HuH-7.5 (cell line): ENCODE measurements at places on chromosomes 3 and 15.

DNA sequence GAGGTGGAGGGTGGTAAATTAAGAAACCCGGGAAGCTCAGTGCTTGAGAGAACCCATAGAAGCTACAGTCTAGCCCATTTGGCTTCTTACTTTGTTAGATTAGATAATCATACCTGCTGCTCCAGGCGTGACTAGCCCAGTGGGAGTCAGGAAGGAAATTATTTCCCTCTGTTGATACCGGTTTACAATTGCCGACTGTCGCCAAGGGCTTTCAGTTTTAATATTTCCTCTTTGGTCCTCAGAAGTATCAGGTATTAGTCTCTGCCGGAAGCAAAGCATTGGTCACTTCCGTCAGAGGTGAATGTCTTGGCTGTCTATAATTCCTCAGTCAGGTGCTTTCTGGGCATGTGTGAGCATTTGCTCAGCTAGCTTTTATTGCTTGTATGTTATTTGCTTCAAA is 75.2 kb downstream of the LPP start:
- no peak for DNase-seq

DNA sequence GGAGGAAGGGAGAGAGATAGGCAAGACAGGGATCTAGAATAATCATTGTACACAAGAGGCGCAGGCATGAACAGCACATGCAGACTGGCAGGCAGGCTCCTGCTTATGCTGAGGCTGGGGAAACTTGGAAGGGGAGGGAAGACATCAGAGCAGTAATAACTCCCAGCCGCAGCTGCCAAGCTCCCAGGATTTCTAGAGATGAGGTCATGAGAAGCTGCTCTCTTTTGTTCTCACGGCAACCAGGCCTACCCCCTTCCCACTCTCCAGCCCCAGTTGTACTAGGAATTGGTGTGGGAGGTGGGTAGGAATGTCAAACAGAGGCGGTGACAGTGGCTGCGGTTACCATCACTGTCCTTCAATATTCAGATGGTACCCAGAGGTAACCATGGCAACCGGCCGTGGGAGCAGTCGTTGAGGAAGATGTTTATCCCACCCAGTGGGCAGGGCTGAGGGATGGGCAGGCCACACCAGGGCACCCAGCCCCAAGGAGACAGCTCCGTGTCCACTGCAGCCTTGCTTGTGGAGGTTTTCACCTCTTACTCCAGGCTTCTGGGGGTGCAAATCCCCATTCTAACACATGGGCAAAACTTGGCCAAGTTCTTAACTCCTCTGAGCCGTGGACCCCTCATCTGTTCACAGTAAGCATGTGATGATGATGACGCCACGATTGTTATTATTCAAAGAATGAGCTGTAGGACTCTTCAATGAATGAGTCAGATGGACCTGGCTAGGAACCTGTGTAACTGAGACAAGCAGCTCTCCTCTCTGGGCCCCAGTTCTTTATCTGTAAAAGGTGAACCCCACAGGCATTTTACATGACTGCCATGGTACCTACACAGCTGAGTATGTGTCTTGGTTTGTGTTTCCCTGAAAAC is 360.8 kb upstream of the PROK2 start:
- no peak for DNase-seq

- DNase-seq, result no peak
Observed at GRCh38 chr15:27268923-27269322, 297.9 kb downstream of the GABRG3 start.

- DNase-seq, result no peak
Observed at GRCh38 chr15:71515375-71516186, 294.8 kb upstream of the NR2E3 start.

DNA sequence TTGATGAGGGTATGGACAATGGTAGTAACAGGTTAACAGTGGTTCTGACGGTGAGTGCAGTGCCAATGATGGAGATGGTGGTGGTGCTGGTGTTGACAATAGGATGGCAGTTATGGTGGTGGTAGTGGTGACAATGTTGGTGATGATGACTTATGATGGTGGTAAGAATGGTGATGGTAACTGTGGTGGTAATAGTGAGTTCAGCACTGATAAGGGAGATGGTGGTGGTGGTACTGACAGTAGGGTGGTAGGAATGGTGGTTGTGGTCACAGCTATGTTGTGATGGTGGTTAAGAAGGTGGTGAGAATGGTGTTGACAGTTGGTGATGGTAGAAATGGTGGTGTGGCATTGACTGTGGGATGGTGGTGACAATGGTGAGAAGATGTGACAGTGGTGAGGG is 13.4 kb upstream of the INSYN1 start:
- no peak for DNase-seq

DNA sequence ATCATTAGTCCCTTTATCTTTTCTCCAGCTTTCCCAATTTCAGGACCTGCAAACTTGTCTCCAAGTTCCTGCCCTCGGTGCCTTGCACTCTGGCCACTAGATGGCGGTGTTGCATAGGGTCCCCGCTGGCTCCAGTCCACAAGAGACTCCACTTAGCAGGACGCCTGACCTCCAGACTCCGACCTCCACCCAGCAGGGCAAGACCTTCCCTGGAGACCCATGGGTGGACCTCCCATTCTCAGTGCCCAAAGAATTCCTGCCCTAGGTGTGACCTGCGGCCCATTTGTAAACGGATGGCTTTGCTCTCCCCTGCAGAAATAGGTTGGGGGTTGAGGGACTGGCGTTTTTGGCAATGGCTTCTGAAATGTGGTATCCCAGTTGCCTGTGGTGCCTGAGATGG is 82.6 kb downstream of the LSM3 start:
- DNase-seq, result peak; percentile 94

DNA sequence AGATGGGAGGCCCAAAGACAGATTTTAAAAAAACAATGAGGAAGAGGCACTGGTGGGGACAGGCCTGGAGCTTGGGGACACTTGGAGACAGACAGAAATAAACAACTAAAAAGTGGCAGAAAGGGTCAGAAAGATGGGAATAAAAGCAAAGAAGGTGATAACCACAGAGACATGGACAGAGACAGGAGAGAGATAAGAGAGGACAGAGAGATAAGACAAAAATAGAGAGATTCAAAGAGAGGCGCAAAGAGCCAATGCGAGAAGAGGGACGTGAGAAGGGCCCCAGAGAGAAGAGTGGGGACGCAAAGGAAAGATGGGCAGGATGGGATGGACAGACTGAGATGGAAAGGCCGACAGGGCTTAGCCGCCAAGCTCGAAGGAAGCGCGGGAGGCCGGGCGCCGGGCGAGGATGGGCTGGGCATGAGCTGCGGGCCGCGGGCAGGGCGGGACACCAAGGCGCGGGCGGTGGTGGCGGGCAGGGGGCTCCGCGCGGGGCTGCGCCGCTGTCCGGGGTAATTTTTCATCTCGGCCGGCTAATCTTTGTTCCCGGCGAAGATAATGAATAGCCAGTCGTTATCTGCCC is 3.1 kb upstream of the GATA2 start:
- DNase-seq, result no peak

DNA sequence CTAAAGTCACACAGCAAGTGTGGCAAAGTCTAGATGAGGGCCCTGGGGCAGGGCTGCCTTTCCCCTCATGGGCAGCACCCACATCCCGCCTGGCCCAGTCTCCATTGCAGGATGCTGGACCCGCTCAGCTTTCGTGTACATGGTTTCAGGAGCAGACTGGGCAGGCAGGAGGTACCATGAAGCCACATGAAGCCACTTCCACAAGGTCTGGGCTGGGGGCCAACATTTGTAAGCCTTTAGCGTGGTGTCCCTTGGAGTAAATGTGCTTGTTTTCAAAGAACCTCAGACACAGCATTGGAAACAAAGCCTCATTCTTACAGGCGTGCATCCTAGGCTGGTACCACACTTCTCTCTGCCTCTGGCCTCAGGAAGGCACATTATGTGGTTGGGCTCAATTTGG is 34.5 kb downstream of the UMPS start:
- no peak for DNase-seq

GRCh38 chr15:33679061-33679460 is 289.2 kb upstream of the CHRM5 start:
- no peak for DNase-seq

DNA sequence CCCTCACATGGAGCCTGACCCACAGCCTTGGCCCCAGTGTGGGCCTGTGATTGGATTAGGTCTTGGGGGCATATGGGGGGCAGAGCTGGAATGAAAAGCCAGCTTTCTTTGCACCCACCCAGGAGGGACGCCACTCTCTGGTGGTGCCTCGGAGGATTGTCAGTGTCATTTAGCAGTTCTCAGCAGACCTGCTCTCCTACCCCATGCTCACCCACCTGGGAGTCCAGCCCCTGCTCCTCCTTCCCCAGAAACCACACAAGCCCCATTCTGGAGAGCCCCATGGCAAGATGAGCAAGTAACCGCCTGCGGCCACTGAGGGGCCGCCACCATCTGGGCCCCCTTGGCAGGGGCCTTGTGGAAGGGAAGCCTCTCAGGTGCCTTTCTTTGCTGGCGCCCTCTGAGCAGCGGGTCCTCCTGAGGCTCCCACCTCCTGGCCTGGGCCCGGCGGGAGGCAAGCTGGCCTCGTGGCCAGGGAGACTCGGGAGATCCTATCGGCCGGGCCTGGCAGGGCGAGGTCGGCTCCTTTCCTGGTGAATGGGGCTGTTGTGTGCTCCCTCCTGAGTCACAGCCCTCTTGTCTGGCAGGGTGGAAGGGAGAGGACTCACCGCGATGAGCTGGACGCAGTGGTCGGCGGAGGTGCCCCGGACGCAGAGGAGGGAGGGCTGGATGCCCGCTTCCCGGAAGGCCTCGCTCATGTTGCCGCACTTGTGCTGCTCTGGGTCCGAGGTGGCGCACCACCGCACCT is 2.3 kb downstream of the MELTF start:
- peak; percentile 17 for DNase-seq

GRCh38 chr3:185552358-185552877 is at the start of gene LIPH:
TSS of gene LIPH (minus strand) at chr3:185552588. CDS start at chr3:185552471, 117 bp downstream.
- no peak for DNase-seq

DNA sequence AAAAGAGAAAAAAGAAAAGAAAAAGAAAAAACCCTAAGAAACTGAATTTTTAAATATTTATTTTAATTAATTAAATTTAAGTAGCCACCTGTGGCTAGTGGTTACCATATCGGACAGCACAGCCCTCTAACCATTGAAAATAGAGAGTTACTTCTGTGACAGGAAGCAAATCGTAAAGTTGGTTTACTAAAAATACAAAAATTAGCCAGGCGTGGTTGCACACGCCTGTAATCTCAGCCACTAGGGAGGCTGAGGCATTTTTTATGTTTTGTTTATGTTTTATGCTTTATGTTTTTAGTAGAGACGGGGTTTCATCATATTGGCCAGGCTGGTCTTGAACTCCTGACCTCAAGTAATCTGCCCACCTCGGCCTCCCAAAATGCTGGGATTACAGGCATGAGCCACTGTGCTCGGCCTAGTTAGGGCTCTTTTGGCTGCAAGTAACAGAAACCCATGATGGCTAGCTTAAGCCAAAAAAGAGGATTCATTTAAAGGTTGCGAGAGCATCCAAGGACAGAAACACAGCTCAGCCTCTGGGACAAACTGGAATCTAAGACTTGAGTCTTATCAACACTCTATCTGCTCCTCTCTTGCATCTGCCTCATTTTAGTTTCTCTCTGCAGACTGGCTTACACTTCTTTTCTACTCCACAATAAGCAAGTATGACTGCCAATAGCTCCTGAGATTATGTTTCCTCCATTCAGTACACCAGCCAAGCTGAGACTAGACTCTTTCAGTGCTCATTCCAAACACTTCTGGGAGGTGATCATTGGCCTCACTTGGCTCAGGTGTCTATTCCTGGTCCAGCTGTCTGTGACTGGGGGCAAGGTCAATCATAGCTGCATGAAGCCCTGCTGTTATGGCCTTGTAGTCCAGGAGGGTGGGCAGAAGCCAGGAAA is 6.8 kb upstream of the SKIL start:
- no peak for DNase-seq

- DNase-seq, result no peak
Observed at GRCh38 chr3:193803288-193803687, 210.3 kb downstream of the OPA1 start.

GRCh38 chr15:48683991-48684765 is 38.7 kb upstream of the FBN1 start:
- DNase-seq, result no peak
